A172 (cell line): ENCODE measurements at places on chromosomes 12 and 14.

DNA sequence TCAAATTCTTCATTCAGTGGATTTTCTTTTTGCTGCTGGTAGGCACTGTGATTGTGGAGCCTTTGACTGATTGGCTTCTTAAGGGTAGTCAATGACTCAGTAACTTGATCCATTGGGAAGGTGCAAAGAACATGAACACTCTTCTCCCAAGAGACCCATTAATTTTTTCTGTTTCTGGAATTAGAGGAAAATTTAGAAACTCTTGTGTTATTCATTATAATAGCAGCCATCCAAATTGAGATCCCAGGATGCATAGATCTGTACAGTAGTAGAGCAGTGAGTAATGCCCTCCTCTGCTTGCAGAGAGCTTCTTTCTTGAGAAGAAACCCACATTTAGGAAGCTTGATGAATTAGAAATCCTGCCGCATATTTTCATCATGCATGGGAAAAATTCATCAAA lies 63.9 kb downstream of the MYRFL start:
- no peak for DNase-seq

DNA sequence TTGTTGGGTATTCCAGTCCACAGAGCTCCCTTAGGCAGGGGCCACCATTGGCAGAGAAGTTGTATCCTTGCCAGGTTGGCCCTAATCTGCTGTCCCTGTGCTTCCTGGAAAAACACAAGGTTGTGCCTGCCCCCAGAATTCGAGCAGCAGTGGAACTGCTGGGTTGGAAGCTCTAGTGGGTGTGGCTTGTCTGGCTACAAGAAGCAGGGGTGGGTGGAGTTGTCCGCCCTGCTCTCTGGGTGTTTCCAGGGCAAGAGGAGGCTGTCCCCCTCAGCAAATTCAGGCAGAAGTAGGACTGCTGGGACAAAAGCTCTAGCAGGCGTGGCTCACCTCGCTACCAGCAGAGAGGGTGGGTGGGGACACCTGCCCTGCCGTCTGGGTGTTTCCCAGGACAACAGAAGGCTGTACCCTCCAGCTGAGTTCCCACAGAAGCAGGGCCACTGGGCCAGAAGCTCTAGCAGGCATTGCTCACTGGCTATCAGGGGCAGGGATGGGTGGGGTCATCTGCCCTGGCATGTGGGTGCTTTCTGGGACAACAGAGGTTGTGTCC lies 72.8 kb upstream of the NPAS3 start:
- no peak for DNase-seq

GRCh38 chr14:22657861-22658260 lies 13.7 kb upstream of the OR6J1 start:
- DNase-seq = no peak

GRCh38 chr14:54568821-54569595 lies 2.1 kb downstream of the SAMD4A start:
- no peak for DNase-seq

DNA sequence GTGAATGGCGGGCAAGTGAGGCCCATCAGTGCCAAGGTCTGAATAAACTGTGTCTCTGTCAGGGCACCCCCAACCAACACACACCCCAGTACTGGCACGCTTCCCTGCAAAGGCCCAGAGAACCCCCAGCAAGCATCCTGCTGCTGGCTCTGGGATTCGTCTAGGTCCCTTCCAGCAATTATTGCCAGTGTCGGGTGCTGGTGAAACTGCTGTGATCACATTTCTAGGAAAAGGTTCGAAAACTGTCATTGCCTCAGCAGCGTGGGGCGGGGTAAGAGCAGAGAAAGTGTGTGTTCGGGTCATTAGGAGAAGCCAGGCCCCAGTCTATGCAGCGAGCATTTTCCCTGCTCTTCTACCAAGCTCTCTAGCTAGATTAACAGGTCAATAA lies 2.5 kb downstream of the FAM222A start:
- DNase-seq = no peak

- no peak for DNase-seq
Observed at GRCh38 chr14:22420598-22421186, 168.3 kb downstream of the DAD1 start.

GRCh38 chr14:102516531-102517391 lies 7.2 kb upstream of the ANKRD9 start:
- peak; percentile 13 for DNase-seq

DNA sequence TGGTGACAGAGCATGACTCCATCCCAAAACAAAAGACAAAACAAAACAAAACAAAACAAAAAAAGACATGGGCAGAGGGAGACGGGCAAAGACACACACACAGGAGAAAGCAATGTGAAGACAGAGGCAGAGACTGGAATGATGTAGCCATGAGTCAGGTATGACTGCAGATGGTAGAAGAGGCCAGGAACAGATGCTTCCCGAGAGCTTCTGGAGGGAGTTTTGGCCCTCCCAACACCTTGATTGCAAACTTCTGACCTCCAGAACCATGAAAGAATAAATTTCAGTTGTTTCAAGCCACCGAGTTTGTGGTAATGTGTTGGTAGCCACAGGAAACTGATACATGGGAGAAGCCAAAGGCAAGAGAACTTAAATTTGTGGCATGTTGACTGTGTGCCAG lies 27.1 kb downstream of the VWF start:
- DNase-seq = peak; percentile 43

DNA sequence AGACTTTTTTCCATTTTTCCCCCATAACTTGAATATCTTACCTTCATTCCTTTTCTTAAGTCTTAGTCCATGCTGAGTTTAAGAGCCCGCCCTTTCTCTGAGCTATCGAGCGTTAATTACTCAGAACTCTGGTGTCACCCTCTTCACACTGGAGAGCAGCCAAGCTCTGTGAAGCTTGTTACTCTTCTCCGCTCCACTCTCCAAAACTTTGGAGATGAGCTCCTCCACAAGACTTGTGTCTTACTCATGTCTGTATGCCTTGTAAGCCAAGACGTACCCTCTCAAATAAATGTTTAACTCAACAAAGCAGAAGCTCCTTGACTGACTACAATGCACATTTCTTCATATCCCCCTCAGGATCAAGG lies 54.7 kb downstream of the DICER1 start:
- DNase-seq = no peak

GRCh38 chr14:47662466-47662865 lies 12.9 kb downstream of the MDGA2 start:
- no peak for DNase-seq

- DNase-seq = no peak
Observed at GRCh38 chr12:24554612-24555295, 394.1 kb downstream of the BCAT1 start.

- peak; percentile 24 for DNase-seq
Observed at GRCh38 chr14:54776361-54777001, 126.1 kb downstream of the GCH1 start.

DNA sequence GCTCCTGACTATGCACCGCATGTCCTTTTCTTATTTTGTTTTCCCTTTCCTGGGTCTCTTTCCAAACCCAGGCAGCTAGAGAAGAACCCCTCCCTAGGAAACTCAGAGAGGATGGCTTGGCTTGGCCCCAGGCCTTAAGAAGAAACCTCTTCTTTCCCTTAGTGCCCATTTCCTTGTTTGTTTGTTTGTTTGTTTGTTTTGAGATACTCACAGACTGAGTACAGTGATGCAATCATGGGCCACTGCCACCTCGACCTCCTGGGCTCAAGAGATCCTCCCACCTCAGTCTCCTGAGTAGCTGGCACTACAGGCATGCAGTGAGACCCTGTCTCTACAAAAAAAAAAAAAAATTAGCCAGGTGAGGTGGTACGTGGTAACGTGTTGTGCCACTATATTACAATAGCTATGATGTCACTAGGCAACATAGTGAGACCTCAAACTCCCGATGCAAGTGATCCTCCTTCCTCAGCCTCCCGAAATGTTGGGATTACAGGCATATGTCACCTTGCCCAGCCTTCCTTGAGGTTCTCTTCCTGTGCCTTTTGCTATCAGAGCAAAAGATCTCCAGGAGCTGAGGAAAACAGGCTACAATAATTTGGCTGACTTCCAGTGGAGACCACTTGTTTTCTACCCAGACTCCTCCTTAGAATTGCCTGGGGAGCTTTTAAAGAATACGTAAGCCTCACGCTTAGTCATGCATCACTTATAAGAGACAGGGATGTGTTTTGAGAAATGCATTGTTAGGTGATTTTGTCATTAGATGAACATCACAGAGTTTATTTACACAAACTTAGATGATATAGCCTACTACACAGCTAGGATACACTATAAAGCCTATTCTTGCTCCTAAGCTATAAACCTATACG lies 34.5 kb upstream of the LGALS3 start:
- no peak for DNase-seq

DNA sequence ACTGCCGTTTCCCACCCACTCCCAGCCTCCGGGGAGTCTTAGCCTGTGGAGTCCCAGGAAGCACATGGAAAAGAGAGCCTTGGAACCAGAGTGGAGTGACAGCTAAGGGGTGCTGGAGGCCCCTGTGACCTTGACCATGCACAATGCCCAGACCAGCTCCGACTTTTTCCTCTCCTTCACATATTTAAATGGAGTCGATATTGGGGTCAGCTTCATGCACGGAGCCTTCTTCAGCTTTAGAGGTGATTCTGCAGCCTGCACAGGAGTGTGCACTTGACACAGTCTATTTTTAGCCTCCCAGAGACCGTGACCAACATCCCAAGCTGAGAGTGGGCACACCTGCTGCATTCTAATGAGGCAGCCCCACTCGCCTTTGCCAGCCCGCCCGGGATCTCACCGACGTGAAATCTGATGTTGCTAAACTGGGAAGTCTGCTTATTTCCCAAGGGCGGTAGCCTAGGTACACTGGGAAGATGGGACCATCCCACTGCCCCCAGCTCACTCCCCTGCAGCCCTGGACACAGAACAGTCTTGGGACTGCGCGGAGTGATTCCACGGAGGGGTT lies 47.5 kb downstream of the PRMT8 start:
- DNase-seq = no peak

DNA sequence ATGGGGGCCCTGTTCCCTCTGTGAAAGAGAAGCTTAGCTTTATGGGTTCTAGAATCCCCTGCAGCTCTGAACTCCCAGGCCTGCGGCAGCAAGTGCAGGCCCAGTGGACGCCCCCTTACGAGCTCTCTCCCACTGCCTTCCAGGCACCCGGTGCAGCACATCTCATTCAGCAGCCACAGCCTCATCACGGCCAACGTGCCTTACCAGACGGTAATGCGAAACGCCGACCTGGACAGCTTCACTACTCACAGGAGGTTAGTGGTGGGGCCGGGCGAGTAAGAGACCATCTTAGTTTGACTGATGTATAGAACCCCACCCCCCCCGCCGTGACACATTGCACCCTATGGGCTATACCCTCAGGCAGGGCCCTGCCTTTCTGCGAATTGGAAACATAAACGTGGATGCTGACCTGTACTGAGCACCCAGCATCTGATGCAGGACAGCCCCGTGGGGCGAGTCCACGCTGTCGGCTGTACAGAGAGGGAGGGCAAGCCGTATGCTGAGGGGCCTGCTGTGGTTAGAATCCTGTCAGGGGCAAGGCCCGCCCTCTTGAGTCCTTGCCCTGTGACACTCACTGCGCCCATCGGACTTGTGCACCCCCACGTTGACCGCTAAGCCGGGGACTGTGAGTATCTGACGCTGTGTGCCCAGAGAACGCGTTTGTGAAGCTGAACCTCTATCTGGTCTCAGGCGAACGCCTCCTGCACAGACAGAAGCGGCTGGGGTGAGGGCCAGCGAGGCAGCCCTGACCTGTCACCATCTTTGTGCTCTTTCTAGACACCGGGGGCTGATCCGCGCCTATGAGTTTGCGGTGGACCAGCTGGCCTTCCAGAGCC lies 71.7 kb downstream of the TESC start:
- no peak for DNase-seq

DNA sequence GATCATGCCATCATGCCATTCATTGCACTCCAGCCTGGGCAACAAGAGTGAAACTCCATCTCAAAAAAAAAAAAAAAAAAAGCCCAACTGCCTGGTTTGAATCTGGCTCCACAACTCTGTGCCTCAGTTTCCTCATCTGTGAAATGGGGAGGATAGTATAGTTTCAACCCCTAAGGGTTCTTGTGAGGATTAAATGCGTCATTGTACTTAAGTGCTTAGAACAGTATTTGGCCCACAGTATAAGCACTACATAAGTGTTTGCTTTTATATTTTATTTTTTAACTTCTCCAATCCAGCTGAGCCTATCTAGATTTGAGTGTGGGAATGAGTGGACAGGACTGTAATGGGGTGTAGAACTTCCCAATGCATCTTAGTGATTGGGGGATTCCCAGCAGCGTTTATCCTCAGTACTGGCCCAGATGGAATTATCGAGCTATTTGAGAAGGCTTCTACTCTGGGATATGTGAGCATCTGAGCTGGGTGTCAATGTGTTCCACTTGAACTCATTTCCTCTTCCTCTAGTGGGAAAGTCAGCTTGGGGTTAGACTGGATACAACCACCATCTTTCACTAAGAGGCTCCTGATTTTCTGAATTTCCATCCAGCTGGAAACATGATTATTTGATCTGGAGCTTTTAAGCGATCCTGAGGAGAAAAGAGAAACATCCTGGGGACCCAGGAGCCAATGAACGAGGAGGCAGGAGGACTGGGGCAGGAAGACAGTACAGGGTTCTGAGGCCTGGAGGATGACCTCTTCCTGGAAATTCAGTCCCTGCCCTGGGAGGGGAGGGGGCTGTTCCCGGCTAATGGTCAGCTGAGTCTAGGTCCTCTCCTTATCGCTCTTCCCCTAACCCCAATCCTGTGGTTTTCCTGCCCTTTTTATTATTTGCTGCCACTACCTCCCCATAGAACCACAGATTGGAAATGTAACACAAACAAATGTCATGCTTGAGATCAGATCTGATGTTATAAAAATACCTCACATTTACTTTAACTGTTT lies 9.3 kb upstream of the ESPL1 start:
- DNase-seq = no peak

DNA sequence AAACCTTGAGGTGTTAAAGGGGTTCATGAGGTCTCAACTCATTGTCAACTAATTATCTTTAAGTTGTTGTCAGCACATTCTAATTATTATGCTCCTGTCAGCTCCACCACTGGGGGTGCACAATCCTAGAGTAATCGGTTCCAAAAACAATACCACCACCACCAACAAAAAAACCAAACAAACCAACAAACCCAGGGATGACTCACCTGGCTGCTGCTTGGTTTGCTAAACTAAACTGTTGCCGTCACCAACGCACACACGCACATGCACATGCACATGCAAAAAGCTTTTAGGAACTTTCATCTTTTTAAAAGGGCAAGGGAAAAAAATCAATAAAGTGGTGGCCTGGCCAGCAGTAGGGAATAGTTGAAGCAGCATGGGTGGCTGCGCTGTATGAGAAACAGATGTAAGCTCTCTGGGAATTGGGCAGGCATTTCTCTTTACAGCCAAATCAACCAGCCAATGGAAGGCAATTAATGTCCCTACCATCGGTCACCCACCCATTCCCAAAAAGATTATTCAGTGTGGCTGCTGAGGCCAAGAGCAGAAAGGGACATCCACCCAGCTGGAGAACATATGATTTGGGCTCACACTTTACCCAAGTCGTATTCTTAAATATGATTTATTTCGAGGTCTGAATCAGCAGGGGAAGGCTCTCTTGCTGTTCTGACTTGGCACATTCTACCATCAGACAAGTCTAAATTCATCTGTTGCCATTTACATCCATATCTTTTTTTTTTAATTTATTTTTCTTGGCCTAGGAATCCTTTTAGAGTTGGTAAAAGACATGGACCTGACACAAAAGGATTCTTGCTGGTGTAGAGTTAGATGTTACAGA lies 20.0 kb downstream of the TMEM30B start:
- DNase-seq = peak; percentile 14

GRCh38 chr14:74979029-74979428 lies 23.6 kb upstream of the PGF start:
- DNase-seq = no peak

- DNase-seq = no peak
Observed at GRCh38 chr14:52402812-52403526, 88.9 kb downstream of the PTGER2 start.
